Fibroblast of skin of right quadriceps (primary cell): ENCODE measurements at places on chromosomes 7 and 10.

GRCh38 chr10:31418481-31418880, 99.5 kb downstream of the ZEB1 start:
- DNase-seq = no peak

- peak; percentile 89 for DNase-seq
These were observed 35.3 kb downstream of the INPP5F start for GRCh38 chr10:119761106-119761505.

- DNase-seq = no peak
These were observed 562.4 kb upstream of the C7orf33 start for GRCh38 chr7:148028165-148028564.

GRCh38 chr7:144513334-144513733, 109.8 kb upstream of the NOBOX start:
- peak; percentile 27 for DNase-seq

DNA sequence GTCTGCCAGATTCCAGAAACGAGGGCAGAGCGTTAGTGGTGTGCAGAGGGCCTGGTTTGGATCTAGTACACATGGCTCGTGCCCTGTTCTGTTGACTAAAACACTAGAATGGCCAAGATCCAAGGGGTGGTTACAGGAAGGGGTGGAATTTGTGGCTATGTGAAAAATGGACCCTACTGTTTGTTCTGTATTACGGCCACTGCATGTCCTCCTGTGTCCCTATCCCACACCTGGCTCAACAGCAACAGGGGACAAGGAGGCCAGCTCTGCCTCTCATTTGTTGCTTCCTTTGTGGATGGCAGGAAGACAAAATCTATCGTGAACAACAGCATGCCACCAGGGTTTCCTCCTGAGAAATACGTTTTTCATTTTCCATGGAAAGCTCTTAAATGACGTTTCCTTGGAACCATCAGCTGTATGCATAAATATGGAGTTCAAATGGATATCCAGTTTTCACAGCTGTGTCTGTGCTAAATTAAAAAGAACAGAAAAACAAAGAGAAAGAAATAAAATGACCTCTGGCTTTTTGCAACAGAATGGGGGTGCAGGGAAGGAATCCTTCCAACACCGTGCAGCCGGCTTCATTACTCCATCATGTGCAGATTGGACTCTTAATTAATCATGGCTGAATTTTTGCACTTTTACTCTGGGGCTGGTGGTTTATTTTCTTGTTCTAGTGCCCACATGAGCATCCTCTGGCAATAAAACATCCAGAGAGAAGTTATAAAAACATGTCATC, 318.9 kb downstream of the CXCL12 start:
- DNase-seq = no peak

DNA sequence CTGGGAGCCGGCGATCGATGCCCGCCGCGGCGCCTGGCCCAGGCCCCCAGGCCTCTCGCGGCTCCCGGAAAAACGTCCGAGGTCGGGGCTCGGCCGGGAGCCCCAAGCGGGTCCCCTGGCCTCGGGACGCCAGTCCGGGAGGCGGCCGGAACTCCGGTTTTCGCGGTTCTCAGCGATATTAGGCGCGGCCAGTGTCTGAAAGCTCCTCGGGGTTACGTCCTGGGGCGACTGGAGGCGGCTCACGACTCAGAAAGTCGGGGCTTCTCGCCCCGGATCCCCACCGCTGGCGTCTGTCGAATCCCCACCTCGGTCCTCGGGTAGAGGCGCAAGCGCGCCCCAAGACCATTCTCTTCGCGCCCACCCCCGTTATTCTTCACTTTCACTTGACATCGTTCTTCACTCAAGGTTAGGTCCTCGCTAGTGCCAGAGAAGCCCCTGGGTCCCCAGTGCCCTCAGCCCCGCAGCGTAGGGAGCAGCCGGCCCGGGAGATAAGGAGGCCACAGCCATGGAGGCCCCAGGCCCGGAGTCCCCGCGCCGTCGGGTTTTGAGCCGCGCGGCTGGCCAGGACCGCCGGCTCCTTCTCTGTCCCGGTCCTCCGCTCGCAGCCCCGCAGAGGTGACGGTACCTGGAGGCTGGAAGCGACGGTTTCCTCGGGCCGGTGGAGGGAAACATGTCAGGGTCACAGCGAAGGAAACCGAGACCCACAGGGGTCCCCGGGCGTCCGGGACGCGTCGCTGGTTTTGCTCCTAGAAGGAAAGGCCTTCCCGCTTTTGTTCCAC, 35.2 kb upstream of the EBLN1 start:
- peak; percentile 19 for DNase-seq

GRCh38 chr7:95863623-95864022, 91.3 kb downstream of the DYNC1I1 start:
- DNase-seq = no peak

DNA sequence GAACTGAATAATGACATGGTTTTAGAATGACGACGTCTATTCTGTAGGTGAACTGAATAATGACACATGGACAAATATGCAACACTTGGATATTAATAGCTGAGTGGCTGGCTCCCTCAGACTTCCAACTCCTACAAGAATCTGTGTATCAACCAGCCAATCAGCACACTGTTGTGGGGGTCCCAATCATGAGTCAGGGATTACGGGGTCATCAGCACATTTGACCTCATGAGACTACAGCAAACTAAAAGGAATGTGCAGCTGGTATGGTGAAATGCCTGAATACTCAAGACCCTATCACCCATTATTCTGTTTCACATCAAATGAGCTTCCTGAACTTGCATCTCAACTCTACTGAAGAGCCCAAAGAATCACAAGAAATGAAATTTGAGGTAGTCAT, 192.5 kb downstream of the ANK3 start:
- DNase-seq = peak; percentile 8

- DNase-seq = peak; percentile 8
These were observed 106.3 kb downstream of the TMEM26 start for GRCh38 chr10:61346796-61347413.

DNA sequence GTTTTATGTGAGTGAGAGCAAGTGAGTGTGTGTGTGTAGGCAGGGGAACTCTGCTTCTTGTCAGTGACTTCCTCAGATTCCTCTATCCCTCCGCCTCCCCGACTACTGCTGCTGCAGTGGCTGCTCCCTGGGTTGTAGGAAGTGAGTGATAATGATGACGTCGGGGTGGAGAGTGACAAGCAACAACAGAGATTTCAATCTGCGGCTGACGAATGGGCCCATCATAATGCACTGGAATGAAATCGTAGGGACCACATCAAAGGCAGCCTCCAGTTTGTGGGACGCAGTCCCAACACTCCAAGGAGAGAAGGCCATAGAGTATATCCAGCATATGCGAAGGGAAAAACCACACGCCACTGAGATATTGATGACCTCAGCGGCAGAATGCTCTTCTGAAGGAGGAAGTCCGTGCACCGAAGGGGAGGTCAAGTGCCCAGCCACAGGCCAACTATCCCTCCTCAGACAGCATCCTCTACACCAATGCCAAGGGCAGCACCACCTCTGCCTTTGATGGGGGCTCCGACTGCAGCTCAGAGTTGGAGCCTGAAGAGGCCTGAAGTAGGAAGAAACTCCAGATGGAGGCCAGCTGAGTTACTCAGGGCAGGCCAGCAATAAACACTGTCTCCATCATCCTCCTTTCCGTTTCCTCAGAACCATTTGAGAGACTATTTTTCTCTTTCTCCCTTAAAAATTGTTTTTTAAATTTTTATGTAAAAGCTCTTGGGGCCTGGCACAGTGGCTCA, 11.3 kb upstream of the STMP1 start:
- DNase-seq = peak; percentile 93

- peak; percentile 93 for DNase-seq
These were observed 213.1 kb downstream of the ELFN1 start for GRCh38 chr7:1883031-1883761.

- DNase-seq = peak; percentile 64
These were observed 8.5 kb downstream of the CNOT4 start for GRCh38 chr7:135501402-135501801.

DNA sequence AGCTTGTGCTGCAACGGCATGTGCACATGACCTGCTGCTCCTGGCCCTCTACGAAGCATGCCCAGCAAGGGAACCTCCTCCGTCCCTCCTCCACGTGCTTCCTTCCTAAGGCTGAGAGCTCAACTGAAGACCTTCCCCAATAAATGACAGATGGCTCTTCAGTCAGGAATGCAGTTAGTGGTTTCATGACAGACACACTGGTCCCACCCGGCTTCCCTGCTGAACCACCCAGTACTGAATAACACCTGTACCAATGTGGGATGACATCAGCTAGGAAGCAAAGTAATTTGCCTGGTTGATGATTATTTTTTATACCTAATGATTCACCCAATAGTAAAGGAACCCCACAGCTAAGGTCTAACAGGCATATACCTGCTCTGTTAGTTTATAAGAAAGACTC, 69.1 kb downstream of the SCRN1 start:
- no peak for DNase-seq

GRCh38 chr10:131021246-131021895, 290.1 kb downstream of the TCERG1L start:
- DNase-seq = no peak

DNA sequence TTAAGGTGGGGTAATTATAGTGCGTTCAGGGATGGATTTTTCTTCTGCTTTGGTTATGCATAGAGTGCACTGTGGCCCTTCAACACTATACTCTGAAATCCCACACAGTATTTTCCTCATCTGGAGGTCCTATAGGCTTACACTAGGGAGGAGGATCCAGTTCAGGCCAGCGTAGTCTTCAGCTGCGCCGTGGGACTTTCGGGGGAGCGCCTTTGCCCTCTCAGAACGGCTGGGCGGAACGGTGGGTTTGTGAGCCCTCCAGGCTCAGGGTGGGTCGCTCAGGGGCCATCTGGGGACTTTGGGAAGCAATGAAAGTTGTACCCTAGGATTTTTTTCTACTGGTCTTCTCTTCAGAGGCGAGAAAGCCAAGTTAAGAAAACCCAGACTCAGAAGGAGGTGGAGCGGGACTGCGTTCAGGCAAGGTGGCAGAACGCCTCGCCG, 652 bp upstream of the VPS26A start:
- DNase-seq = peak; percentile 67

DNA sequence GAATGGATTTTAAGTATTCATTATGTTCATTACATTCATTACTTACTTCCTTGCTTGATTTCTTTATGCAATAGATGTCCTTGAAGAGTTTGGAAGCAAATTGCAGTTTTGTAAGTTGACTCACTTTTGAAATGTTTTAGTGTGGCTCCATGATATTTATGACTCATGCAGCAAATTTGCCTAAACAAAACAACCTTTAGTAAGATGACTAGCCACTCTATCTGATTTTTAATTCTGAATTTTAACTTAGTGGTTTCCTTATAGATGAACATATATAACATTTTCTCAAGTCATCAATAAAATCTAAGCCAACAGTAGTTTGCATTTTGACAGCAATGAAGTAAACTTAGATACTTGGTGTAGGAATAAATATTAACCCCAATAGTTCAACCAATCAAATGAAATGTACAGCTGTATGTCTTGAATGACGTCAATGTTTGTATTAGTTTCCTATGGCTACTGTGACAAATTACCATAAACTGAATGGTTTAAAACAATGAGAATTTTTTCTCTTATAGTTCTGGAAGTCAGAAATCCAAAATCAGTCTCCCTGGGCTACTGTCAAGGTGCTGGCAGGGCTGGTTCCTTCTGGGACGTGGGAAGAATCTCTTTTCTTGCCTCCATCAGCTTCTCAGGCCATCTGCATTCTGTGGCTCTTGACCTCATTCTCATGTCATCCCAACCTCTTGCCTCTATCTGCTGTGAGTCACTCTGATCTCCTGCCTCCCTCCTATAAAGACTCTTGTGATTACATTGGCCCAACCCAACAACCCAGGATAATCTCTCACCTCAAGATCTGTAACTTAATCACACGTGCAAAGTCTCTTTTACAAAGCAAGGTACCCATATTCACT, 73.4 kb downstream of the AHR start:
- peak; percentile 98 for DNase-seq

DNA sequence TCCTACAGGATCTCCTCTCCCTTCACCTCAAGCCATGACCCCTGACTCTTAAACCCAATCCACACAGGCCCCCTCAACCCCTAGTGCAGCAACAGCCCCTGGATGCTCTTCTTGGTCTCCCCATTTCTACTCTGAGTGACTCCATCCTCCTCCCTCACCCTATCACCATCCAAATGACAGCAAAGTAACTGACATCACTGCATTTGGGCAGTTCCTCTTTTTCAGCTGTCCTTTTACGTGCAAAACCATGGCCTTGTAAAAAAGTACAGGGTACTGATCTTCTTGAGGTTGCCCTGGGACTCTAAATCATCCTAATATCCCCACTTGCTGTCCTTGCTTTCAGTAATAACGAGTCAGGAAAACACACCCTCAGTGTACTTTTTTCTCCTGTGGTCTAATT, 454.9 kb downstream of the ADRA2A start:
- DNase-seq = no peak

GRCh38 chr10:124345521-124345920, 73.2 kb downstream of the OAT start:
- DNase-seq = no peak

DNA sequence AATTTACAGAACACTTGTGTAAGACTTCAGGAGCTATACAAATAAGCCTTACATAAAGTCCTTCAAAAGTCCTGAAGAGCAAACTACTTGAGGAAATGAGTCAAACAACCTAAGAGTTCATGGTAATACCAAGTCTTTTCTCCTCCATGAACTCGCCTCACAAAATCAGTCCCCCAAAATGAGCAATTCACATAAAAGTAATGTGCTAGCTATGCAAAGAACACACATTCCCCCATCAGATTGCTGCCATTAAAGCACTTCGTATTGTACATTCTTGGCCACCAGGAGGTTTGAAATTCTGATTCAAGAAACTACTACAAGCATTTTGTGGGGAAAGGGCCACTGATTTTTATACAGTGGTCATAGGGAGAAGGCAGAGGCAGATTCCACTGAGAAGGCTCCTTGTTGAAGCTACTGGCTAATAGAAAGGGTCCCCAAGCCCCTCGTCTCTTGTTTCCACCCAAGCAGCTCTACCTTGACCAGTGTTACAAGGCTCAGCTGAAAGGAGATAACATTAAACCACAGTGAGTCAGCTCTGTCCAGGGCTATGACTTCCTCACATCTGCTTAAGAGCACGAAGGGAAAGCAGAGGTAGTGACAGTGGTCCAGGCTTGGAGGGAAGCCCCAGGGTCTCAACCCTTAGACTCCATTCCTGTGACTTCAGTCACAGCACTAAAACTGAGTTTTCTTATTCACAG, 115.2 kb upstream of the CDK1 start:
- peak; percentile 52 for DNase-seq

DNA sequence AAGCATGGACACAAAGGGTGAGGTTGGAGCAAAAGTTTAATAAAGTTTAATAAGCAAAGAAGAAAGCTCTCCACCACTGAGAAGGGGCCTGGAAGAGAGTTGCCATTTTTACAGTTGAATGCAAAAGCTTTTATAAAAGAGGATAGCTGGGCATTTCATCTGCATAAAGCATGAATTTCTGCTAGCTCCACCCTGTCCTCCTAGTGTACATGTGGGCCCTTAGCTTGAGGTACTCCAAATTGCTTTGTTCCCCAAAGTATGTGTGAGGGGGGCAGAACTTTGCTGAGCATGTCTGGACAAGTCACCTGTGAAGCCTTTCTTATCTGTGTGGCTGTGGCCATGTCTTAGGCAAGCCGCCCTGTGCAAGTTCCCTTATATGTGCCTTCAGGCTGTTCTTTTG, 22.6 kb upstream of the CROT start:
- DNase-seq = no peak
